NAMALWA (cell line): ENCODE measurements at places on chromosomes 13 and 19.

- DNase-seq = no peak
These were observed 19.5 kb downstream of the PRKD2 start for GRCh38 chr19:46697204-46697960.

GRCh38 chr13:71477735-71478134, 389.3 kb downstream of the DACH1 start:
- DNase-seq = peak; percentile 35

DNA sequence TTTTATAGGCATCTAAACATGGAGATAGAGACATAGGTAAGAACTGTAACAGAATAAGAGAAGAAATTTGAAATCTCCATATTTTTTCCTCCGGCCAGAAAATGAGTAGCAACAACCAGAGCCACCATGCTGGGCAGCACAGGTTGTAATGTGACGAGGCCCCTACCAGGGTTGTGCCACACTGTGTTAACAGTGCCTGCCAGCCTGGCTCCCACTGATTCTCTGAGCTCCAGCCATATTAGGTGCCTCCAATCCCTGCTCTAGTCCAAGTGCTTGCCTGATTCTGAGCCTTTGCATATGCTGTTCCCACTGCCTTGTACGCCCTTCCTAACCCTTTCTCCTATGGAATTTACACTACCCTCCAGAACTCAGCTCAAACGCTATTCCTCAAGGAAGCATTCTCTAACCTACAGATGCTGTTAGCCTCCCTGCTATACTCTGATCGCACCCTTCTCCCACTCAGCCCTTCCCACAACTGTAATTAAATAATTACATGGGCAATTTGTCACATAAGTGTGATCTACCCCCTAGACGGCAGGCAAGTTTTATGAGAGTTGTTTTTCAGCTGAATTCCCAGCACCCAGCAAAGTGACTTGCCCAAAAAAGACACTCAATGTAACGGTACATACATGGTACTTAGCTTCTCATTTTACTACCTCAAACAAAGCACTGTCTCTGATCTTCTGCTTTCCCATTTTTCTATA, 37.6 kb upstream of the STARD13 start:
- DNase-seq = no peak

- no peak for DNase-seq
These were observed 389.9 kb upstream of the PCDH9 start for GRCh38 chr13:67619995-67620380.

- DNase-seq = no peak
These were observed 36.4 kb upstream of the DCT start for GRCh38 chr13:94515911-94516310.

- peak; percentile 96 for DNase-seq
These were observed 10.8 kb downstream of the FOSB start for GRCh38 chr19:45478454-45479238.

DNA sequence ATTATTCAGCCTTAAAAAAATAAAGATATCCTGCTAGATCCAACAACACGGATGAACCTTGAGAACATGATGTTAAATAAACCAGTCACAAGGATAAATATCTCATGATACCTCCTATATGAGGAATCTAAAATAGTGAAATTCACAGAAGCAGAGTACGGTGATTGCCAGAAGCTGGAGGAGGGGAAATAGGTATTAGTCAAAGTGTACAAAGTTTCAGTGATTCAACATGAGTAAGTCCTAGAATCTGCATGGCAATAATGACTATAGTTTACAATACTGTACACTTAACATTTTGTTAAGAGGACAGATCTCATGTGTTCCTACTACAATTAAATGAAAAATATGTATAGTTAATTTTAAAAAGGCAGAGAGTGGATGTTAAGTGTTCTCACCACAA, 206.6 kb upstream of the SLC10A2 start:
- no peak for DNase-seq

- DNase-seq = no peak
These were observed 45.6 kb upstream of the C13orf42 start for GRCh38 chr13:51156648-51157047.

GRCh38 chr13:23817830-23818229, 71.4 kb downstream of the MIPEP start:
- no peak for DNase-seq

DNA sequence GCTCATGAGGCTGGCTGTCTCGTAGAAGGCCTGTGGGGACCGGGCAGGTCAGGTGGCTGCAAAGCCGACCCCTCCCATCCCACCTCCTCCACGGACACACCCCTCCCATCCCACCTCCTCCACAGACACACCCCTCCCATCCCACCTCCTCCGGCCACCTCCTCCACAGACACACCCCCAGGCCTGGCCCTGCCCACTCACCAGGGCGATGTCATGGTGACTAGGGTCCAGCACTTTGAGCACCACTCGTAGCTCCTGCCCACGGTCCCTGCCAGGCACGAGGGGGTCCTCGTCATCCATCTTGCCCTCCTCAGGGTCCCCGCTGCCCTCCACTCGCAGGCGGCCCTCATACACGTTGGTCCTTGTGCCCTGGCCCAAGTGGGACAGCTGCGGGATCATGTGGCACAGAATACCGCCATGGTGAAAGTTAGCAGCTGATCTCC, 18.8 kb downstream of the TYK2 start:
- no peak for DNase-seq
